ENCODE measurements at places on chromosomes 2 and 18. TPM values are rescaled to one million over a fixed set of nuclear protein-coding genes. Genes with fewer than 3 reads are reported as not detected.
A peak's percentile ranks its signal among the peaks of the same experiment; 100 is the strongest.

GRCh38 chr2:71785516-71785981 is 332.2 kb downstream of the DYSF start:
- DNase-seq, result no peak

GRCh38 chr2:112686348-112687217 is 34.2 kb upstream of the NT5DC4 start:
- no peak for DNase-seq

- DNase-seq, result no peak
Observed at GRCh38 chr2:113124984-113125855, 2.2 kb upstream of the IL1RN start.

DNA sequence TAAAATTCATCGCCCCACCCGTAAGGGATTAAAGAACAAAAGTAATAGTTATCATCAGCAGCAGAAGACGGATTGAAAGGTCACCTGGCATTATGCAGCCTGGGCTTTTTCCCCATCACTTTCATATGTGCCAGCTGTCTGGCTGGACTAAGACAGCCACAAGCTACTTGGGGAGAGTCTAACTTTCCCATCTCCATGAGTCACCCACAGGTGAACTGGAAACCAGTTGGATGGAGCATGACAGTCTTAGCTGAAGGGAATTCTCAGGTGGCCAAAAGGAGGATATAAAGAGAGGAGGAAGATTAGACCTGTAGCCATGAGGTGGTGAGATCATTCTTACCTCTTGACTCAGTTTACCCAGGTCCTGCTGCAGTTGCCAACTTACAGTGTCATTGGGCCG is 7.0 kb upstream of the FAM178B start:
- no peak for DNase-seq

DNA sequence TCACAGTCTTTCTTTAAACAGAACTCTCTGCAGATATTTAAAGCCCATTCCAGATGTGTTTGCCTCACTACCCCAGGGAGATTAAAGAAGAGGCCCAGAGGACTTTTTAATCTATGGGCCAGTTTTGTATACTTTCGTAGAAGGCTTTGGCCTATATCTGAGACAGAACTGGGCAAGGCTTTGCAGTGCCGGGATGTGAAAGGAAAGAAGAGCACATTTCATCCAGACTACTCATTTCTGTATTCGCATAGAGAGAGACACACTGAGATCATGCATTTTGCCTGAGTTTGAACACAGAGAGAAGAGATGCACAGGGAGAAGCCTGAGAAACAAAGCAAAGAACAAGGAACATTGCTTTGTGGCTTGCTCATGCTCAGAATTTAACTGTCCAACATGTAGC is 54.9 kb upstream of the SLC5A7 start:
- DNase-seq, result no peak

DNA sequence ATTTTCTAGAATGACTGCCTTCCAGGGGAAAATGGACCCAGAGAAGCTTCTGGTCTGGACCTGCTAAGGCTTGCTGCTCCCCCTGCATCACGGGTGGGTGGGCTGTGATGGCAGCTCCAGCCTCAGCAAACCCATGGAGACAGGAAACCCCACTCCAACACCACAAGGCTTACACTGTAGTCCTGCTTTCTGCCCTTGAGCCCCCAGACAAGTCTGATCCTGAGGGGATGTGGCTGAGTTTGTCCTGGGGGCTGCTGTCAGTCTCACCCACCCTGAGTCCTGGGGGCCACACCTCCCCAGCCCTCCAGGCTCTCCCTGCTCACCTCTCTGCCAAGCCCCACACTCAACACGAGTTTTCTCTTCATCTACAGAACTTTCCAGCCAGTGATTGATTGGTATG is 279.4 kb downstream of the EIPR1 start:
- no peak for DNase-seq

DNA sequence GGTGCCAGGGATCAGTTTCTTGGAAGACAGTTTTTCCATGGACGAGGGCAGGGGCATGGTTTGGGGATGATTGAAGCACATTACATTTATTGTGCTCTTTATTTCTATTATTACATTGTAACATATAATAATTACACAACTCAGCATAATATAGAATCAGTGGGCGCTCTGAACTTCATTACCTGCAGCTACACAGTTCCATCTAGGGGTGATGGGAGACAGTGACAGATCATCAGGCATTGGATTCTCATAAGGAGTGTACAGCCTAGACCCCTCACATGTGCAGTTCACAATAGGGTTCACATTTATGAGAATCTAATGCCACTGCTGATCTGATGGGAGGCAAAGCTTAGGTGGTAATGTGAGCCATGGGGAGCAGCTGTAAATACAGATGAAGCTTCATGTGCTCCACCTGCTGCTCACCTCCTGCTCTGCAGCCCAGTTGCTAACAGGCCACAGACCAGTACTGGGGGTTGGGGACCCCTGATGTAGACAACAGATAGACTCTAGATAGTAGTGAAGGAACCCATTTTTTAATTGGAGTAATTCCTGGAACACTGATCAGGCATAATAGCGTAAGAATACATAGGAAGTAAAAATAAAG is 41.5 kb upstream of the MC4R start:
- no peak for DNase-seq

GRCh38 chr2:138421971-138422335 is 79.6 kb upstream of the SPOPL start:
- DNase-seq, result no peak

GRCh38 chr2:84285056-84285747 is 173.9 kb downstream of the SUCLG1 start:
- DNase-seq, result no peak

DNA sequence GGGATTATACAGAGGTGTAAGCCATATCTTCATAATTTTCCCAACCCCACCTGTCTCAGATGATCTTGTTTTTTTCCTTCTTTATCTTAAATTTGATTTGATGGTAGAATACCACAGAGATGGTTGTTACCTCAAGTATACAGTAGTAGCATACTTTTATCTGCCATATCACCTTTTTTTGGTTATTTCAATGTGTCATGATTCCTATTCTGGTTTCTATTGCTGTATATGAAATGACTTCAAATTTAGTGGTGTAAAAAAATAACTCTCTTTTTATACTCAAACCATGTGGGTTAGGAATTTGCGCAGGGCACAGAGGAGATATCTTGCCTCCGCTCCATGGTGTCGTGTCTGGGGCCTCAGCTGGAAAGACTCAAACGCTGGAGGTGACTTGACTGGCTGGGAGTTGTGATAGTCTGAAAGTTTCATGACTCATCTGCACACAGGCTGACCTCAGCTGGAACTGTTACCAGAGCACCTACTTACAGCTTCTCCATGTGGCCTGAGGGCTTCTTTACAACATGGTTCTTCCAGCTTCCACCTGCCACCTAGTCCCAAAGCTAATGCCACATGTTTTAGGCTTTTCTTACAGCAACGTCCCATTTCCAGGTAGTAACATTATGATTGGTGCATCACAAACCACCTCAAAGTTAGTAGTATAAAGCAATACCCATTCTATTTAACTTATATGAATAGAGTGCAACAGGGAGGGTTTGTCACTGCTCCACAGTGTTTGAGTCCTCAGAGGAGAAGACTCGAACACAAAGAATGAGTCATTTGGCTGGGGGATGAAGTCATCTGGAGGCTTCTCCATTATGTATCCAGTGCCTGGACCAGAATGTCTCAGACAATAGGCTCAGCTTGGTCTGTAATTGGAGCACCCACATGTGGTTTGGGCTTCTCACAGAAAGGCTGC is 82.3 kb upstream of the XPO1 start:
- peak; percentile 80 for DNase-seq

GRCh38 chr2:217418090-217418489 is 558.2 kb upstream of the TNP1 start:
- no peak for DNase-seq

DNA sequence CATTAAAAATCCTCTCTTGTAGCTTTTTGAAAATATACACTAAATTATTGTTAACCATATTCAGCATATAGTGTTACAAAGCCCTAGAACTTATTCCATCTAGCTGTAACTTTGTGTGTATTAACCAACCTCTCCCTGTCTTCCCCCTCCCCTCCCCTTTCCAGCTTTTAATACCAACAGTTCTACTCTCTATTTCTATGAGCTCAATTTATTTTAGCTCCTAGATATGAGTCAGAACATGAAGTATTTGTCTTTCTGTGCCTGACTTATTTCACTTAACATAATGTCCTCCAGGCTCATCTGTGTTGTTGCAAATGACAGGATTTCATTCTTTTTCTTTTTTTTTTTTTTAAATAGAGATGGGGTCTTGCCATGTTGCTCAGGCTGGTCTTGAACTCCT is 45.1 kb downstream of the GPD2 start:
- no peak for DNase-seq

DNA sequence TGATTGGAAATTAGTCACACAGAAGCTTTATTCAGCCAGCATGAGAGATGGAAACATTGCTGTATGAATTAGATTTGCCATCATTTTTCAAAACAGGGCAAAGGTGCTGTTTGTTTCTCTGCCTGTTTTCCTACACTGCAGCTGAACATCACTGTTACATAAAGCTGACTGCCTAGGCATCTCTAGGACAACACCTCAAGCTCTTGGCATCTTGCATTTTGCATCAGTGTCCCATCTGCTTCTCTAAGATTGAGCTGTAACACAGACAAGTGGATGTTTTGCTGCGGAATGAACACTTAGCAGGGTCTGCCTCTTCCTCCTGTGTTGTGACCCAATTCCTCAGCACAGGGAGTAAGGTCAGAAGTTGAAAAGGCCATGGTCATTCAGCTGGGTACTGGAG is 4.9 kb downstream of the CCT7 start:
- DNase-seq, result no peak

DNA sequence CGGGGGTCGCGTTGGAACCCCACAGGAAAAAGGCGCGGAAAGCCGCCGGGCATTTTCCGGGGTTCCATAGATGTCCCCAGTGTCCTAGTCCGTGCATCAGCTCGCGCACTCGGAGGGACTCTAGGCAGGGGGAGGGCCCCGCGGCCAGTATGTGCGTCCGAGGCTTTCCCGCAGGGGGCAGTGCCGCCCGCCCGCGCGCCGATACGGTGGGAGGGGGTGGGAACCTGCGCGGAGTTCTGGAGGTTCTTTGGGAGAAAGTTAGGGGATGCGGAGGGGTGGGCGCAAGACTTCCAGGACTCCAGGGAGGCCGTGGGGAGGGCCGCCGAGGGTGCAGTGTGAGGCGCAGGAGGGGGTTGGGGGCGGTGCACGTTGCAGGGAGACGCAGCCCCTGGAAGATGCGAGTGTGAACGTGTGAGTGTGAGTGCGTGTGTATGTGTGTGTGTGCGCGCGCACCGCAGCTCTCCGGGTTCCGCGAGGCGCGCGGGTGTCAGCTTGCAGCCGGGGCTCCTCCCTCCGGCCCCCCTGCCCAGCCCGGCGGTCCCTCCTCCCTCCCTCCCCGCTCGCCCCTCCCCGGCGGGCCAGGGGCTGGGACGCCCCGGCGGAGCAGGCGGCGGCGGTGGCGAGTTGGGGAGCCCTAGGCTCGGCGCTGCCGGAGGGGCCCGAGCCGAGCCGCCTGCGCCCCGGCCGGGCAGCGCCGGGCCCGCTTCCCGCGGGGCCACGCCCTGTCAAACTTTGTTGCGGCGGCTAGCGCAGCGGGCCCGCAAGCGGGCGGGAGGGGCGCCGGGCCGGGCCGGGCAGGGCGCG is at the start of gene TCF7L1:
Gene TCF7L1, plus strand, starts transcription at position 559 of the 804 bp plus-strand sequence. CDS start 293 bp downstream, outside the sequence.
- DNase-seq, result peak; percentile 82

Gene SPTBN1
- total RNA-seq, result 102 TPM

Gene GNAL
- total RNA-seq, result 5.5 TPM

Gene TMEM178A
- 0.13 TPM for total RNA-seq

Gene FABP1
- not detected for total RNA-seq

Gene TFCP2L1
- not detected for total RNA-seq

Gene KCNS3
- 4.9 TPM for total RNA-seq

All from SJSA1 (cell line).